ENCODE measurements at places on chromosomes 2 and 18. TPM values are rescaled to one million over a fixed set of nuclear protein-coding genes. Genes with fewer than 3 reads are reported as not detected.

The OSBPL1A gene
- total RNA-seq, result 43.5 TPM

The UGT1A3 gene
- not detected for total RNA-seq

The SNED1 gene
- total RNA-seq, result 12.6 TPM

The CCBE1 gene
- total RNA-seq, result 21.7 TPM

The GALNT14 gene
- total RNA-seq, result not detected

The RUFY4 gene
- total RNA-seq, result not detected

The ACTR1B gene
- 42.8 TPM for total RNA-seq

The ANTXR1 gene
- 262 TPM for total RNA-seq

The SP5 gene
- total RNA-seq, result not detected

The TRABD2A gene
- total RNA-seq, result 6.4 TPM

The TFPI gene
- 292 TPM for total RNA-seq

The CNNM4 gene
- 2.1 TPM for total RNA-seq

The SH3BP4 gene
- 25.4 TPM for total RNA-seq

The IL36A gene
- total RNA-seq, result not detected

The FOXI3 gene
- total RNA-seq, result not detected

The CRACDL gene
- total RNA-seq, result not detected

The SGPP2 gene
- total RNA-seq, result not detected

The LIMS4 gene
- total RNA-seq, result 1.1 TPM

The IL1F10 gene
- total RNA-seq, result not detected

The GATA6 gene
- 28.6 TPM for total RNA-seq

The SKOR2 gene
- total RNA-seq, result not detected

The CXCR1 gene
- not detected for total RNA-seq

The POTEI gene
- under 0.01 TPM for total RNA-seq

The AGXT gene
- not detected for total RNA-seq

The OTOS gene
- not detected for total RNA-seq

The TEX44 gene
- total RNA-seq, result not detected

The PDCD1 gene
- not detected for total RNA-seq

The ELAC1 gene
- 5.4 TPM for total RNA-seq

The REEP1 gene
- not detected for total RNA-seq
